ENCODE measurements at places on chromosomes 5 and 9.

DNA sequence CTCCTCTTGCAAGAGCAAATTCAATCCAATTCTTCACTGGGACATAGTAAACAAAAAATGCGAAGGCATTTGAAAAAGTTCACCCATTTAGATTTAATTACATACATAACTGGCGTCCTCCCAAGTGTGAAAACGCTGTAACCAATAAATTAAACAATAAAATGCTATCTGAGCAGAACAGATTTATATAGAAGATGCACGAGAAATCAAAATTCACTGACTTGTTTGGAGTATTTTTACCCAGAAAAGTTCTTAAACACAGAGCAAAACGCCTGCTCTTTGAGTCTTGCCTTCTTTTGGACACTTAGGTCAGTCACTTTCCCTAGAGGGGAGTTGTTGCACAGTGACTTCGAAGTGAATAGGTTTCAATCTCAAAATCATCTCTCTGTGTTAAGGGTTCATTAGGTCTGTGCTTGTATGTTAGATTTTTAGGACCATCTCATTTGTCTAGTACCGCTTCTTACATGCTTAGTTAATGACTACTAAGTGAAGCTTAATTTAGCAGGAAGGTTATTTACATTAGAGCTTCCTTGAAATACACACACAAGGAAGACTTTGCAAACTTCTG, 1.9 kb downstream of the ALDH1A1 start:
- no peak for DNase-seq

- no peak for DNase-seq
Measured at GRCh38 chr9:137357166-137357565, 55.1 kb upstream of the NRARP start.

- no peak for DNase-seq
Measured at GRCh38 chr5:37054391-37054790, 177.8 kb downstream of the NIPBL start.

GRCh38 chr5:36703245-36703860, 96.9 kb downstream of the SLC1A3 start:
- no peak for DNase-seq

Measured in NK-92 treated with Interleukin-12 subunit alpha and Interleukin-12 subunit beta, amount 100 ng/mL, for 24 hours (cell line).